Fibroblast of mammary gland (primary cell): ENCODE measurements at places on chromosomes 7 and 10.

DNA sequence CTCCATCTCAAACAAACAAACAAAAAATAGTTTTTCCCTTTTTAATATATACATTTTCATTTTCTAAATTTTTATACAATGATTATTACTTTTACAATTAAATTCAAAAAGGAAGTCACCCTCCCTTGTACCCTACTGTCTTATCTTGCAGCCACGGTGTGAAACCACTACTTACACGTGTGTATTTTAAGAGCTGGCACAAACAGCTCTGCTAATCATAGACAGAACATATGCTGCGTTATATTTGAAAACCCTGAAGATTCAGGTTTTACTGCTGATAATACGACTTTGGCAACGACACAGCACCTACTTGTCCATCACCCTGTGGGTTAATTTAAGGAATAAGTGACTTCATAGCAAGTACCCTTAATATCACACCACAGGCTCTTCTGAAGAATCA lies 991 bp downstream of the ANKRD61 start:
- no peak for DNase-seq

GRCh38 chr10:102113956-102114857 lies 6.0 kb downstream of the LDB1 start:
- DNase-seq: no peak

DNA sequence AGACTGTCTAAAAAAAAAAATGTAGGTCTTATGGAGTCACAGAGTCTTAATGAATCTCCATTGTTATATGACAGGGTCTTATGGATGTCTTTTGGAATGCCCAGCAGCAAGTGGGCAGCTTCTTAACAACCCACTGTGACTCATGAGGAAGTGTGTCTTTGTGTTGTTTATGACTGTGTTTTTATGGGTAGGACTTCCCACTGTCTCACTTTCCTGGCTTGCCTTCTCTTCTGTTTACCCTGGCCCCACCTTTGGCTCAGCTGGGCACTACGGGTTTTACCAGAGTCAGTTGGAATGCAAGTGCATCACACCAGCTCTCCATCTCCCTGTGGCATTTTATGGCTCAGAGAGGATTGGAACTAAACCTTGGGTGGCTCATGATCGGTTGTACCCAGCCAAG lies 580.5 kb downstream of the AUTS2 start:
- DNase-seq: peak; percentile 86

DNA sequence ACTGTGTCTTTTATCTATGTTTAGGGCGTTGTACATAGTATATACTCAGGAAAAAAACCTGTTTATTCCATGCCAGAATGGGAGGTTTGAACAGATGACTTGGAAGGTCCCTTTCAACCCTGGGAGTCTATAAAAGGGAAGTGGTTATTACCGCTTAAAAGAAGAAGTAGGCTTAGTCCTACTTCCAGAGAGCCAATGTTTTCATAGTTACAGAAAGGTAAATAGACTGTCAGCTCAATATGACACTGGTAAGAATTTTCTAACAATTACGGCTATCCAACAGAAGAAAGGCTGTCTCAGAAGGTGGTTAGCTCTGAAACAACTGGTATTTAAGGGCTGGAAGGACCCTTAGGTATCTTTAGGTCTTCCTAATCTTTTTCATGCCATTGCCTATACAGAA lies 1.1 kb upstream of the TFAM start:
- no peak for DNase-seq

- no peak for DNase-seq
Observed at GRCh38 chr7:130227883-130228575, 20.4 kb downstream of the SSMEM1 start.

- DNase-seq: no peak
Observed at GRCh38 chr7:151695951-151696541, 176.4 kb upstream of the RHEB start.

- no peak for DNase-seq
Observed at GRCh38 chr7:2438186-2438585, 34.8 kb downstream of the CHST12 start.

DNA sequence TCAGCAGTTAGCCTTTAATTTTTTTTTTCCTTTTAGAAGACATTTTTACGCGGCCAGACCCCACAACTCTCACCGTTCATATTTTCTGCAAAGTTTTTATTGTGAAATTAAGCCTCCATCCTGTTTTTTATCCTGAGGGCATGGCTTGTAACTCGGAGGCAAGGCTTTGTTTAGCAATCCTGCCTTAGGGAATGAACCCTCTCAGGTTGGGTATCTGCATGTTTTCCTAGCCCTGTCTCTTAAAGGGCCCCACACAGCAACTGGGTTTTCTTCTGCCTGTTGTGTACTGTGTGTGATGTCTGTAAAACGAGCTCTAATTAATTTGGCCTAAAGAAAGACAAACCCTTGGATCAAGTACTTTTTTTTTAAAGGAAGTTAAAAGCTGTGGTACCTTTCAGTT lies 130.2 kb upstream of the COBL start:
- no peak for DNase-seq

- no peak for DNase-seq
Observed at GRCh38 chr7:46153583-46153950, 232.5 kb upstream of the IGFBP3 start.

- peak; percentile 88 for DNase-seq
Observed at GRCh38 chr7:157336383-157337315, at the start of gene DNAJB6. Gene DNAJB6 (plus strand): TSS chr7:157337004. CDS start chr7:157358573, 21,569 bp downstream.

GRCh38 chr10:14659626-14660196 lies 115.0 kb downstream of the FAM107B start:
- DNase-seq: no peak

GRCh38 chr7:91342346-91342745 lies 78.1 kb downstream of the FZD1 start:
- DNase-seq: no peak

GRCh38 chr10:103854686-103855391 lies 537 bp downstream of the SH3PXD2A start:
- peak; percentile 86 for DNase-seq

DNA sequence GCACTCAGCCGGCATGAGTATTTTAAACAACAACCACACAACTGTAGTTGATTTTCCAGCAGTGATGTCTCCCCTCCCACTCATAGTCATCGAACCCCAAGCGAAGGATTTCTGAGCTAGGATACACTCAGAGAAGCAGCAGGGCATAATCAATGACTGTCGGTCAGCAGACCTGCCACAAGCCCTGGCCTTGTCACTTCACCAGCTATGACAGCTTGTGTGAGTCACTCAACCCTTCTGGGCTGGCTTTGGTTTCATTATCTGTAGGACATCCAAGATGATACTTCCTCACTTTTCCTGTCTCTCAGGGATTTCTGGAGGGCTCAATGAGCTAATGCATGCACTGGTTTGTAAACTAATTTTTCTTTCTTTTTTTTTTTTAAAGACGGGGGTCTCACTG lies 22.0 kb upstream of the UBE3C start:
- DNase-seq: no peak

DNA sequence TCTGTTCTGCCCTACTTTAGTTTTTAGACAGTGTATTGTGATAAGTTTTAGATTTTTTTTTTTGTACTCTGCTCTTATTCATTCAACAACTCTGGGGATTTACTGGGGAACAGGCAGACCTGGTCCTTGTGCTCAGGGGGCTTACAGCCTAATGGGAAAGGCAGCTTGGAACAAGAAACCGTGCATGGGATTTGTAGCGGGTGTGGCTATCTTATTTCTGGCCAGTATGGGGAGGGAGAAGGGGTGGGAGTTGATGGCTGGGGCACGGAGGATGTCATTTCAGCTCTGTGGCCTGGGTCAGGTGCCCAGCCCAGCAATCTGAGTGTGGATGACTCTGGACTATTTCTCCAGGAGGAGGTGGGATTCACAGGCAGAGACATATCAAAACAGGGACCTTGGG lies 47.0 kb downstream of the GRK5 start:
- no peak for DNase-seq

GRCh38 chr10:15943426-15943825 lies 83.1 kb upstream of the MINDY3 start:
- no peak for DNase-seq

- DNase-seq: peak; percentile 4
Observed at GRCh38 chr10:14439451-14440259, 108.9 kb upstream of the FRMD4A start.

DNA sequence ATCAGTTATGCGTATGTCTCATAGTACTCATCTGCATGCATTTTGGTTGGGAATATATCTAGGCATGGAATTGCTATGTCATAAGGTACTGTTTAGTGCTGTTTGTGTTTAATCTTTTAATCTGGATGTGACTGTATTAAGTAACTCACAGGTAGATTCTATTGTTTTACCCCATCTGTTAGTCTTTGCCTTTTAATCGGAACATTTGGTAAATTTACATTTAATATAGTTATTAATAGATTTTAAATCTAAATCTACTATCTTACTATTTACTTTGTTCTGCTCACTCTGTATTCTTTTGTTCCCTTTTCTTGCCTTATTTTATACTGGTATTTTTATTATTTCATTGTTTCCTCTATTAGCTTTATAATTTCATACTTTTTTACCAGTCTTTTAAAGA lies 10.6 kb upstream of the ITGA8 start:
- DNase-seq: no peak

- DNase-seq: no peak
Observed at GRCh38 chr7:128437426-128438332, 18.0 kb upstream of the HILPDA start.

GRCh38 chr10:63940277-63940922 lies 419.2 kb downstream of the REEP3 start:
- DNase-seq: no peak

DNA sequence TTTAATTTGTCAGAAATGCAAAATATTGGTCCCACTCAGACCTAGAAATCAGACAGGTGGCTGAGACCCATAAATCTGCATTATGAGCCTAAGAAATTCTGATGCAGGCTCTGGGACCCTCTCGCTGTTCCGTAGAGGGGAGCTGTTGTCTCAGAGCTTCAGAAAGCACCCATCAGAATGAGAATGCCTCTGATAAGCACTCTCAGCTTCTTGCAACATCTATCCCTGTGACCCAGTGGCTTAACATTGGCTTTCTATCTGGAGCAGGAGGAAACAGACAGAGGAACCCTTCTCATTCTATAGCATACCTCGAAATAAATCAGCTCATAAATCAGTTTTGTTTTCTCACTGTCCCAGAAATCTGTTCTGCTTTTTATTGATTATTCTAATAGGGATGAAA lies 184.6 kb upstream of the SP4 start:
- DNase-seq: no peak

GRCh38 chr10:52136921-52137320 lies 177.2 kb upstream of the DKK1 start:
- no peak for DNase-seq

GRCh38 chr7:37642028-37642540 lies 41.5 kb upstream of the GPR141 start:
- DNase-seq: no peak

DNA sequence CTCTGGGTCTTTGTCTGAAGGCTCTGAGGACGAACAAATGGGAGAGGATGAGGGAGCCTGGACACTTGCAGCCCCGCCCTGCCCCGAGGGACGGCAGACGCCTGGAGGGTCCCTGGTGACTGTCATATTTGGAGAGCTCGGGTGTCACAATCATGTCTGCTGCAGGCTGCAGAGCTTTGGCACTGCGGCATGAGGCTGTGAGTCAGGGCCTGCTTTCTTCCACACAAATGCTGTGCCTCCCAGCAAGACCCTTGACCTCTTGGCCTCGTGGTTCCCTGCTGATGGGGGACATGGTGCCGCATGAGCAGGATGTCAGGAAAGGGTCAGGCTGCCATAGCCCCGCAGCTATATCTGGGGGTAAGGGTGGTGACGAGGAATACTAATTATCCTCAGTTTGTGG lies 64.9 kb upstream of the PPIF start:
- DNase-seq: no peak

DNA sequence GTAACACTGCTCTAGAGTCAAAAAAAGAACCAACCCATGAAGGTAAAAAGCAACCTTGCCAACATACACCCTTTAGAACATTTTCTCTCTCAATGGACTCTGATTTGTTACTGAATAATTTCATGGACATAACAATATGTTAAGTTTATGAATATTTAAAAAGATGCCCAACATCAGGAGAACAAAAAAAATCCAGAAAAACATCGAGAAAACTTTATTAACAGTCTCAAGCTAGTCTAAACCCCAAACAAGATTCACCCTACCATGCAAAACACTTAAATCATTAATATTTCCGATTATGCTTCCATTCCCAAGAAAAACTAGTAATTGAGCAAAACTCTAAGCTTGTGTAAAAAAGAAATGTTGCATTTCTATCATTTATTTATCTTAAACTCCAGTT lies 46.7 kb downstream of the OSBPL3 start:
- no peak for DNase-seq

DNA sequence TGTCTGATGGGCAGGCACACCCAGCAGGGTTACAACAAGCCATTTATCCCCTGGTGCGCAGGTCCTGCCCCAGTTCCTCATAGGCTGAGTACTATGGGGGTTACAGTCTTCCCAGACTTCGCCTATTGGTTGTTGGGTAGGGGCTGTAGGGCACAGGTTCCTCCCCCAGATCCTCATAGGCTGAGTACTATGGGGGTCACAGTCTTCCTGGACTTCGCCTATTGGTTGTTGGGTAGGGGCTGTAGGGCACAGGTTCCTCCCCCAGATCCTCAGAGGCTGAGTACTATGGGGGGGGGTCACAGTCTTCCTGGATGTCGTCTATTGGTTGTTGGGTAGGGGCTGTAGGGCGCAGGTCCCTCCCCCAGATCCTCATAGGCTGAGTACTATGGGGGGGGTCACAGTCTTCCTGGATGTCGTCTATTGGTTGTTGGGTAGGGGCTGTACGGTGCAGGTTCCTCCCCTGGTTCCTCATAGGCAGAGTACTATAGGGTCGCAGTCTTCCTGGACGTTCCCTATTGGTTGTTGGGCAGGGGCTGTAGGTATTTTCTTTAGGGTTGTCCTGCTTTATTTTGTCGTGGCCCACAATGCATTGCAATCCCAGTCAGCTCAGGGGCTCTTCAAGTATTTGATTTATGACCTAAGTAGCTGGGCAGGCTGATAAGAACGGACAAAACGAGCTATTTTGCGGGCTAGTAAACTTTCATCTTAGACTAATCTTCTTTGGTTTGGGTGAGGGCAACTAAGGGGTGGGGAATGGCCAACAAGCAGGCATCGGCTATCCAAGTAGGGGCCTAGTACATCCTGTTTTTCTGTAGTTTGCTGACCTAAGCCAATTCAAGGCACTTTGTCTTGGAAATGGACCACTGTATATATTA lies 3.4 kb downstream of the LRRC27 start:
- no peak for DNase-seq

DNA sequence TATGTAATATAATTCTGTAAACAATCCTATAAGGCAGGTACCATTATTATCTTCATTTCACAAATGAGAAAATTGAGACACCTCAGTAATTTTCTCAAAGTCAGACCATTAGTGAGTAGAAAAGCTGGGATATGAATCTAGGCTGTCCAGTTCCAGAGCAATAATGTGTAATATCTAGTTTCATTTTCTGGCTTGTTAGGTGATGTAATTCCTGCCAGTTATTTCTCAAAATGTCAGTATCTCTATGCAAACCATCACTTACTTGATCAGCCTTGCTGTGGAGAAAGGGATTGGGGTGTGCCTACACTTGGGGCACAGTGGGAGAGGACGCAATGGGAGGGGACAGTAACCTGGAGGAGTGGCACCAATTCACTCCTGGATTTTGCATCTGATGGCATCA lies 157.5 kb downstream of the LYZL1 start:
- DNase-seq: no peak

DNA sequence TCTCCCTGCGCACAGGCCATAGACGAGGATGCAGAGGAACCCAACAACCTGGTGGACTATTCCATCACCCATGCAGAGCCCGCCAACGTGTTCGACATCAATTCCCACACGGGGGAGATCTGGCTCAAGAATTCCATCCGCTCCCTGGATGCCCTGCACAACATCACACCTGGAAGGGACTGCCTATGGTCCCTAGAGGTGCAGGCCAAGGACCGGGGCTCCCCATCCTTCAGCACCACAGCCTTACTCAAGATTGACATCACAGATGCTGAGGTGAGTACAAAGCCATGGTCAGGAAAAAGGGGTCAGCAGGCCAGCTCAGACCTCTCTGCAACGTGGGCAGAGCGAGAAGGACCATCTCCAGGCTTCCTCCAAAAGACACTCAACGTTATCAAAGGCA lies 12.3 kb downstream of the LRIT2 start:
- no peak for DNase-seq
